Daoy (cell line): ENCODE measurements at places on chromosomes 7 and 10. TPM values are rescaled to one million over a fixed set of nuclear protein-coding genes. Genes with fewer than 3 reads are reported as not detected.

GPR158 gene
- 2.6 and 4.6 TPM in 2 replicates for total RNA-seq

NKX1-2 gene
- total RNA-seq, result not detected in 2 replicates

ABCB1 gene
- 11.8 and 18.9 TPM in 2 replicates for total RNA-seq

COG5 gene
- 50.6 and 72.6 TPM in 2 replicates for total RNA-seq

THSD7A gene
- total RNA-seq, result 0.11 and 0.48 TPM in 2 replicates
